ENCODE measurements at places on chromosomes 11 and 22. TPM values are rescaled to one million over a fixed set of nuclear protein-coding genes. Genes with fewer than 3 reads are reported as not detected.

The PGR gene
- 3.0 TPM for total RNA-seq

The OR4A16 gene
- total RNA-seq: not detected

The SLC22A9 gene
- not detected for total RNA-seq

- DNase-seq: no peak
Measured at GRCh38 chr22:47631571-47632102, 869.2 kb downstream of the TBC1D22A start.

GRCh38 chr22:50693462-50693861 lies 20.8 kb downstream of the SHANK3 start:
- no peak for DNase-seq

- no peak for DNase-seq
Measured at GRCh38 chr22:21726650-21727049, 8.9 kb downstream of the YPEL1 start.

GRCh38 chr11:78886616-78887015 lies 312.0 kb upstream of the NARS2 start:
- DNase-seq: no peak

DNA sequence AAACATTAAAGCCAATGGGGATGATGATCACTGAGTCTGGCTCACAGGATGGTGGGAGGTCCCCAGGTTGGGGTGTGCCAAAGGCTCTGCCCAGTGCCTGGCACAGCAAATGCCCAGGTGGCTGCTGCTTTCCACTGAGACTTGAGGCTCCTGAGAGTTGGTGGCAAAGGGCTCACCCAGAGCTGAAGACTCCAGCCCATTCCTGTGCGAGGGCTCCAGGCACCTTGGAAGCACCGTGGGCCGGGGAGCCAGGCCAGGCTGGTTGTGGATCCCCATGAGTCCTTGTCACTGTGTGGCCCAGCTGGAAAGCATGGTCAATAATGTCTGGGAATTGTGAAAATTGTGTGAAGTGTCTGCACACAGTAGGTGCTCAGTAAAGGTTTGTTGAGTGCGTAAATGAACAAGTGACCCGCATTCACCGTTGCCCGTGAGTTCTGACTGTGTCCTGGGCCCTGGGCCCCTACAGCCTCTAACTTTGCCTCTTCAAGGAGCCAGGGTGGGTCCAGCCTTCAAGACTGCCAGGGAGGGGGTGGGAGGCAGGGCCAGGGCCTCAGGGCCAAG lies 2.8 kb upstream of the UNC93B1 start:
- DNase-seq: no peak

Data from ureter (tissue), 1 donor.